ENCODE measurements at places on chromosomes 7 and 10. TPM values are rescaled to one million over a fixed set of nuclear protein-coding genes. Genes with fewer than 3 reads are reported as not detected.

ASAH2 gene
- total RNA-seq = 2.9 TPM

C10orf53 gene
- not detected for total RNA-seq

PRKCQ gene
- 46.5 TPM for total RNA-seq

H2BK1 gene
- total RNA-seq = not detected

PIK3AP1 gene
- total RNA-seq = 95.3 TPM

KIF11 gene
- total RNA-seq = 2.4 TPM

GIMAP8 gene
- 17.7 TPM for total RNA-seq

HTR5A gene
- total RNA-seq = not detected

SLC16A9 gene
- total RNA-seq = not detected

LMOD2 gene
- not detected for total RNA-seq

SORBS1 gene
- 5.4 TPM for total RNA-seq

CCL24 gene
- total RNA-seq = not detected

PPP1R17 gene
- not detected for total RNA-seq

C10orf67 gene
- total RNA-seq = not detected

ZNF22 gene
- 31.8 TPM for total RNA-seq
